ENCODE measurements at places on chromosomes 16 and 17.

DNA sequence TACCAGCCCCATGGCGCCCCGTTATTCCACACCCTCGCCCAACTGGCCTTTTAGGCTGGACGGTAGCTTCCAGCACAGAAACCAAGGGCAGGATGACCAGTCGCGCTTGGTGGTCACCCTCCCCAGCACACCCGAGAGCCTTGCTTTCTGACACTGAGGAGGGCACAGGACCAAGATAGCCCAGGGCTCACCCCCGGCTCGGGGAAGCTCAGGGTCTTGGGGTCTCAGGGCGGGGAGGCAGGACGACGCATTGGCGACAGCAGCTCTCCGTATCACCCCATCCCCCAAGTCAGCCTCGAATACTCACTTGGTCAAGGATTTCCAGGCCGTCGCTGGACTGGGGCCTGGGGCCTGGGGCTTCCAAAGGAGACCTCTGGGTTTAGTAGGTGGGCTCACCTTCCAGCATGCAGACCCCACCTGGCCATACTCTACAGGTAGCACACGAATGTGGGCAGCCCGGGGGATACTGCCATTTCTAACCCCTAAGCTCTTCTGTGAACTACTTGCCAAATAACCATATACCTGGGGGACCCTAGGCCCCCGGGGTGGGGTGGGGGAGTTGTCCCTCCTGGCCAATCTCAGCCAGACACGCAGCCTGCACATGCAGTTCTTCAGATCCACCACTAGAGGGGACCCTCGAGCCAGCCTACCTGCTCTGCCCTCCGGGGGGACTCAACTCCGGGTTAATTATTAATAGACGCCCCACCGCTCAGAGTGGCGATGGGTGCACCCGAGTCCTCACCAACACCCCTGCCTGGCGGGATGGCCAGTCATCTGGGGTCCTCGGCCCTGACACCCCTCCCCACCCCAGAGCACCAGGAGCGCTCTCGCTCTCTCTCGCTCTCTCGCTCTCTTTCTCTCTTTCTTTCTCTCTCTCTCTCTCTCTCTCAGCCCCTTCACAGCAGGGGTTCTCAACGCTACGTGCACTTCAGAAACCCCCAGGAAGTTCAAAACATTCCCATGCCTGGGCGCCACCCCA is 30.0 kb downstream of the TBC1D16 start:
- peak; percentile 59 for DNase-seq

DNA sequence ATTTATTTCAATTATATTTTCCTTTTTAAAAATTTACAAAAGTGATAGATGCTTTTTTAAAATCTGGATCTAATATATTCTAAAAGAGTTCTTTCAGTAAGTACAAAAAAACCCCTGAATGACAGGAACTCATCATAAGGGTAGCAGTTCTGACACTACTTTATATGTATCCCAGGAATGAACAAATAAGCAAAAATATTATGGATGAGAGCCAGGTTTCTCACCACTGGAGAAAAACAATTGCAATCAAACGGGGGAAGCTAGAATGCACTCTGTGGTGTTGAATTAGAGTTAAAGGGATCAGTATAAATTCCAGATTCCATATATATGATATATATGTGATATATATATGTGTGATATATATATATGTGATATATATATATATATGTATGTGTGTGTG is 23.2 kb upstream of the NDRG4 start:
- no peak for DNase-seq

- no peak for DNase-seq
Measured at GRCh38 chr17:43349142-43349541, 49.7 kb upstream of the ARL4D start.

- no peak for DNase-seq
Measured at GRCh38 chr16:4597174-4597573, 17.5 kb downstream of the UBALD1 start.

GRCh38 chr16:56324406-56324805 is 100.9 kb downstream of the AMFR start:
- no peak for DNase-seq

DNA sequence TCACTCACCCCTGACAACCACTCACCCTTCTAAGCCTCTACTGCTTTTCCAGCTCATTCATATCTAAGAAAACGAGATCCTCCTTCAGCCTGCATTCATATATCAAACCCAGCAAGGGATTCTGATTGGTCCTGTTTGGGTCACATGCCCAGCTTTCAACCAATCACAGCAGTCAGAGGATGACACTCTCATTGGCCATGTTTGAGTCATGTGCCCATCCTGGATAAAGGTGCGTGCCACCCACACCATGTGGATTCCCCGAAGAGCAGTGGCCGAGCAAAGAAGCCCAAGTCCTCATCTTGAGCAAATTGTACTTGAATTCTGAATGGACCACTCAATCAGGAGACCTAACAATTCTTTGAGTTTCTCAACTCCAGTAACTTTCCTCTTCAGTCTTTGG is 45.0 kb downstream of the SCNN1G start:
- no peak for DNase-seq

GRCh38 chr17:5034651-5035050 is 575 bp downstream of the SLC52A1 start:
- no peak for DNase-seq

GRCh38 chr16:1509307-1510221 is 16.4 kb downstream of the TELO2 start:
- DNase-seq = no peak

- DNase-seq = no peak
Measured at GRCh38 chr17:50550661-50551432, 3.9 kb downstream of the SPATA20 start.

GRCh38 chr17:40323391-40324381 is 14.7 kb downstream of the RARA start:
- peak; percentile 60 for DNase-seq

GRCh38 chr16:79662669-79663313 is 62.3 kb upstream of the MAF start:
- DNase-seq = no peak

DNA sequence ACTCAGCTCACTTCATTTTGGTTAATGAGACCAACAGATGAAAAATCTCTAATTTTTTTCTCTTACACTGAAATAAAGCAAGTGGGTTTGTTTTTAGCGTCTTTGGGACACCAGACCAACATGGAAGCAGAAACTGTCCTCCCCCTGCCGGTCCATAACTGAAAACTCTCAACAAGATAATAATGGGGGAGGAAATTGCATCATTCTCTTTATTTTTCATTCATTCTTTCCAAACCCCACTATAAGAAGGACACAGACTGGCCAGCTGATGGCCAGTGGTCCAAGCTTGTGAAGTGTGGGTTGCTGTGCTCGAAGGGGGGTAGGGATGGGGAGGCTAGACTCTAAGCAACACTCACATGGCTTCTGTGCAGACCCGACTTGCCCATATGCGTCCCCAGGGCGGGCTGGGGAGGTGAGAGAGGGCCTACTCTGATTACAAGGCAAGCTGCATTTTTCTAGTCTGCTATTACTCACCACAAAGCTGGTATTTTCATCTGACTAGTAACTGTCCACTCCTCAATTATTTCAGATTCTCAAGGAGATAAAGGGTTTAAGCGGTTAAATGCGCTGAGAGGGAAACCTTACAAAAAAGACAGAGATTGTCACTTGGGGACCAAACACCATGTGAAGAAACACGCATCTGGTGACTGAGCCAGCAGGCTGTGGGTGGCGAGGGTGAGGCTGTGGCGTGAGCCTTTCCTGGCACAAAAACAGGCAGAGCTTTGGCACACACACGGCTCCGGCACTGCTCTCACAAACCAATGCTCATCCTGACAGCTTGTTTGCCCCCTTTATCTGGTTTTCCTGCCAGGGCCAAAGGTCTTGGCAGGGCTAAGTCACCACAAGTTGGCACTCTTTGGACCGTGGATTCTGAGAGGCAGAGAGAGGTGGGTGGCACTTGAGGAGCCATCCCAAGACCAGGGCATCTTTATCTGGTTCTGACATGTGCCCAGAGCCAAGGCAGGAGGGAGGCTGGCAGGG is 38.2 kb downstream of the MARF1 start:
- DNase-seq = no peak

- DNase-seq = no peak
Measured at GRCh38 chr17:31499771-31500554, 108.5 kb downstream of the RAB11FIP4 start.

DNA sequence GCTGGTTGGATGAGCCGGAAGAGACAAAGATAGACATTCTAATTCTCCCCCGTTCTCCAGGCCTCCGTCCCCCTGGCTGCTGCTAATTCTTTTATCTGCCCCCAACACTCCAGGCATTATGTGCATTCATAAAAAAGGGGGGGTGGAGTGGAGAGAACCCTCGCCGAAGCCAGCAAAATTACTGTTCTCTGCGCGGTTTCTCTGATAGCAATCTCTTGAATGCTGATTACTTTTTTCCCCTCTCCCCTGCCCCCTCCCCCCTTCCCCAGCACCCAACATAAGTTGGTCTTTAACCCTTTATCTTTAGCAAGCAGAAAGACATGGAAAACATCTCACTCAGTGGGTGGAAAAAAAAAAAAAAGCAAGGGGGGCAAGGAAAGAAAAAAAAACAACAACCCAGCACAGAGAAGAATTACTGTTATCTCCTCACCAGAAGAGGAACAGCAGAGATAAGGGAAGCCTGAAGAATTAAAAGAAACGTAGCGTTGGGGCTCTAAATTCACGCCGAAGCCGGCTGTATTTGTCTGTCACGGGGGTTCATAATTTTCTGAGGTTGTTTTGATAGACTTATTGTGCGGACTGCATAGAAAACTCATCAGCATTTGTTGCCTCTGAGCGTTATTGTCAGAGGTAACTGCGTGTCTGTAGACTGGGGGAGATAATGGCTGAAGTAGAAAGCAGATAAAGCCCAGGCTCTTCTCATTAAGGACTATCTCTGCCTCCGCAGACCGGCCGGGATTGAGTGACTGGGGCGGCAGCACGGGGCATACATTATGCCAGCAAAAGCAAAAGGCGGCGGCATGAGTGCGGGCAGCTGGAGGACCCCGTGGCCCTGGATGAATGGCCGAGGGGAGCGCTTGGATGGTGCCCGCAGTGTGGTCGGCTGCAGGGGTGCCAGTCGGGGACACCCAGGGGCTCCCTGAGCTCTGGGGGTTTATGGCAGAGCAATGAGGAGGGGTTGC is 126.9 kb downstream of the MRM1 start:
- DNase-seq = peak; percentile 10

DNA sequence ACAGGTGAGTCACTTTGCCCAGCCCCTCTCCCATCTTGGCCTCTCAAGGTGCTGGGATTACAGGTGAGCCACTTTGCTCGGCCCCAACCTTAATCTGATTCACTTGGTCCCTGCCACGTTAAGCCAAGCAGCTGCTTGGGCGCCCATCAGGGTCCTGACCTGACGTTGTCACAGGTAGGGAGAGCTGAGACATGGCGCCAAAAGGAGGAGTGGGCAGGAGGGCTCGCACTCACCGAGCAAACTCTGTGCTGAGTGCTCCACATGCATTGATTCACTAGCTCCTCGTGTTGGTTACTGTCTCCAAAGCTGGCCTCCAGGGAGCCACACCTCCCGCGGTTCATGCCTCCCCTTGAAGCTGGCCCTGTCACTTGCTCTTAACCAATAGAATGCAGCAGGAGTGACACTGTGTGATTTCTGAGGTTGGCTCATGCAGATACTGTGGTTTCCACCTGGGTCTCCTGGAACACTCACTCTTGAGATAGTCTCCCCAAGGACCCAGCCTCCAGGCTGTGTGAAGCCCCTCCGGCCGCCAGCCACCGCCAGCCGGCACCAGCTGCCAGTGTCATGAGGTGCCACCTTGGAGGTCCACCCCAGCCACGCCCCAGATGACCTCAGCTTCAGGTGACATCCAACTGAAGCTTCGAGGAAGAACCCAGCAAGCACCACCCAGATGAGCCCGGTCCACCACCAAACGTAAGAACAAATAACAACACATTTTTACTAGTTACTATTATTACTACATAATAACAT is 223.0 kb downstream of the GSG1L start:
- DNase-seq = no peak

GRCh38 chr17:49548506-49549310 is 27.0 kb upstream of the NXPH3 start:
- no peak for DNase-seq

- no peak for DNase-seq
Measured at GRCh38 chr17:59899099-59899498, 6.2 kb downstream of the RPS6KB1 start.

DNA sequence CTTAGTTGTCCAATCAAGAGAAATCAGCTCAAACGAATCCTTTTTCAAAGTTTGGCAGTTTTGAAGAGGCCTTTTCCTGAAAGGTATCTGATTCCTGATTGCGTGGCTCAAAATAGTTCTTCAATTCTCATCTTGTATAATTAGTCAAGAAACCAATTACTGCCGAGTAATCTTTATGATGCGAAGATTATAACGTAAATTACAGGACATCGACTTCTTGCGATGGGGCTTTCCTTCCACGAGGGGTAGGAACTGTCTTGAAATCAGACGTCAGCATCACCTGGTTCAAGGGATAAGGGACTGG is 644 bp upstream of the ARL2BP start:
- no peak for DNase-seq

DNA sequence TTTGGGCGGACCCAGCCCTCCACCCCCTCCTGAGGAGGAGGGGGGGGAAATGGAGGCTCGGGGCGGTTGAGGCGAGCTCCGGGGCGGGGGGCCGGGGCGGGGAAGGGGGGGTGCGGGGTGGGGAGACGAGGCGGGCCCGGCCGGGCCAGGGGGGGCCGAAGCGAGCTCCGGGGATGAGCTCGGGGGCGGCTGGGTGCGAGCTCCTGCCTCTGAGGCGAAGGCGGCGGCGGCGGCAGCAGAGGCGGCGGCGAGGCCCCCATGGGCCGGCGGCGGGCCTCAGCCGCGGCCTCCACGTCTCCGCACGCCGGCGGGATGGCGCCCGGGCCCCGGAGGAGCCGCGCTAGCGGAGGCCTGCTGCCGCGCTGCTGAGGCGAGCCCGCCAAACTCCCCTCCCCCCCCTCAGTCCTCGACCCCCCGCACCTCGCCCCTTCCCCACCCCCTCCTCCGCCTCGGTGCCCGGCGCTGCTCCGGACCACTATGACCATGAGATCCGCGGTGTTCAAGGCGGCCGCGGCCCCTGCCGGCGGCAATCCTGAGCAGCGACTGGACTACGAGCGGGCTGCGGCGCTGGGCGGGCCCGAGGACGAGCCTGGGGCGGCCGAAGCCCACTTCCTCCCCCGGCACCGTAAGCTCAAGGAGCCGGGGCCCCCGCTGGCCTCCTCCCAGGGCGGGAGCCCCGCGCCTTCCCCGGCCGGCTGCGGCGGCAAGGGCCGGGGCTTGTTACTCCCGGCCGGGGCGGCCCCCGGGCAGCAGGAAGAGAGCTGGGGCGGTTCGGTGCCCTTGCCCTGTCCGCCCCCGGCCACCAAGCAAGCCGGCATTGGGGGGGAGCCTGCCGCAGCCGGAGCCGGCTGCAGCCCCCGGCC is 596 bp downstream of the MSL1 start:
- no peak for DNase-seq

Data from naive thymus-derived CD4-positive, alpha-beta T cell (primary cell).